ENCODE measurements at places on chromosomes 11 and 22. TPM values are rescaled to one million over a fixed set of nuclear protein-coding genes. Genes with fewer than 3 reads are reported as not detected.

IFITM10 gene
- total RNA-seq, result 0.77 TPM

RTN4RL2 gene
- 7.0 TPM for total RNA-seq

GRCh38 chr11:75554258-75555022, 7.6 kb upstream of the SERPINH1 start:
- DNase-seq, result peak; percentile 96
- no peaks in the 10 kb centered on the region for H3K36me3 ChIP-seq
- no peaks in the 10 kb centered on the region for H3K27me3 ChIP-seq

DNA sequence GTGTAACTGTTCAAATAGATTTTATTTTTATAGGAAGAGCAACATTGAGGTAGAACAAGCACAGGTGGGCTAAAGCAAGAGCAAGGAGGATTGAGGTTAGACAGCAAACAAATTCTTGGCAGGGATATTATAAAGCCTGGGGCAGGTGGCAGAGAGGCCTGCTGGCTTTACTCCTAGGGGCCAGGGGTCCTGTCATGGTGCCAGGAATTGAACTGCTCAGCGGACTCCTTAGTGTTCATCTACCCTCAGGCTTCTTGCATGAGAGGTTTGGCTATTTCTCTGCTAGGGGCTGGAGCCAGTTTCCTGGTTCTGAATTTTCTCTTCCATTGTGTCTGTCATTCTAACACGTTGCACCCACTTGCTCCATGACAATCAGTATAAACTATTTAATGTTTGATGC, 217.2 kb upstream of the NCAM1 start:
- H3K27ac ChIP-seq, result no peak overlapping the region
- no peak overlapping the region for H3K4me3 ChIP-seq
- no peaks in the 10 kb centered on the region for H3K27me3 ChIP-seq
- H3K36me3 ChIP-seq, result no peaks in the 10 kb centered on the region

GRCh38 chr22:17336061-17336460, 33.2 kb upstream of the CECR2 start:
- H3K27me3 ChIP-seq, result no peaks in the 10 kb centered on the region
- DNase-seq, result no peak
- H3K36me3 ChIP-seq, result no peaks in the 10 kb centered on the region
- H3K4me1 ChIP-seq, result no peaks in the 10 kb centered on the region
- no peak overlapping the region for H3K4me3 ChIP-seq
- no peak overlapping the region for H3K27ac ChIP-seq

- no peaks in the 10 kb centered on the region for H3K27me3 ChIP-seq
- H3K36me3 ChIP-seq, result peaks cover 22% of the 10 kb centered on the region
- H3K4me1 ChIP-seq, result no peaks in the 10 kb centered on the region
- no peak for DNase-seq
Observed at GRCh38 chr11:71222318-71223080, 29.9 kb downstream of the SHANK2 start.

Measured in H9 (cell line).